Naive B cell (primary cell): ENCODE measurements at places on chromosomes 16 and 17. TPM values are rescaled to one million over a fixed set of nuclear protein-coding genes. Genes with fewer than 3 reads are reported as not detected.

The CRAMP1 gene
- polyA plus RNA-seq, result 6.0 TPM

The KRT35 gene
- polyA plus RNA-seq, result not detected

The KRTAP9-4 gene
- not detected for polyA plus RNA-seq

The TMEM106A gene
- 12.8 TPM for polyA plus RNA-seq

The ATMIN gene
- 35.6 TPM for polyA plus RNA-seq

The SCRN2 gene
- 20.0 TPM for polyA plus RNA-seq

The MYH13 gene
- not detected for polyA plus RNA-seq

The MYADML2 gene
- not detected for polyA plus RNA-seq

The DNASE1L2 gene
- not detected for polyA plus RNA-seq

- no peak for DNase-seq
These were observed 20.1 kb downstream of the AP1G1 start for GRCh38 chr16:71788578-71788977.

GRCh38 chr17:33967608-33968349 lies 287.3 kb upstream of the CCL2 start:
- no peak for DNase-seq

GRCh38 chr17:67629971-67630320 lies 87.8 kb upstream of the NOL11 start:
- DNase-seq, result no peak

GRCh38 chr16:35552763-35553162 lies 2093.4 kb downstream of the TP53TG3F start:
- no peak for DNase-seq

DNA sequence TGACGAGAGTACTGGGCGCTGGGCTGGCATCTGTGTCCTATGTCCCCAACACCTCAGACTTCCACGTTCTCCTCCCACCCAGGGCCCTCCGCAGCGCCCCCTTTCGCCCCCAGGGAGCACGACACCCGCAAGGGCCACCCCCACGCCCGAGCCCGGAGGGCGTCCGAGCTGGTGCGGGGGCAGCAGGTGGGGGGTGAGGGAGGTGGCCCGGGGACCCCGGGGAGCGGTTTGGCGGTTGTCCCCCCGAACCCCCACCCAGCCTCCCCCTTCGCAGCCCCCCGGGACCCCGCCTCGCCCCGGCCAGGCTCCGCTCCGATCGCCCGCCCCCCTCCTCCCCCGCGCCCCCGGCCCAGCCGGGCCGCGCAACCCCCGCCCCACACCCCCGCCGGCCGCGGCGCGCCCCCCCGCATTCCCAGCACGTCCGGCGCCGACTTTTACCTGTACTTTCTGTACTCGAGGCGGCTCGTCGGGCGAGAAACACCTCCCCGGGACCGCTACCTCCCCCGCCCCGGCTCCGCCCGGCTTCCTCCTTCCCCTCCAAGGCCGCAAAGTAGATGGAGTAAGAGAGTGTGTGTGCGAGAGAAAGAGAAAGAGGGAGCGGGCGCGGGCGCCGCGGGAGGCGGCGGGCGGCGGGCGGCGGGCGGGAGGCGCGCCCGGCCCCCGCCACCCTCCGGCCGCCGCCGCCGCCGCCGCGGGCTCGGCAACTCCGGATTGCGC lies 901 bp downstream of the CDYL2 start:
- DNase-seq, result no peak

GRCh38 chr16:53304334-53304733 lies 129.9 kb upstream of the RBL2 start:
- DNase-seq, result no peak

- no peak for DNase-seq
These were observed 27.5 kb downstream of the NSMCE1 start for GRCh38 chr16:27240948-27241531.

DNA sequence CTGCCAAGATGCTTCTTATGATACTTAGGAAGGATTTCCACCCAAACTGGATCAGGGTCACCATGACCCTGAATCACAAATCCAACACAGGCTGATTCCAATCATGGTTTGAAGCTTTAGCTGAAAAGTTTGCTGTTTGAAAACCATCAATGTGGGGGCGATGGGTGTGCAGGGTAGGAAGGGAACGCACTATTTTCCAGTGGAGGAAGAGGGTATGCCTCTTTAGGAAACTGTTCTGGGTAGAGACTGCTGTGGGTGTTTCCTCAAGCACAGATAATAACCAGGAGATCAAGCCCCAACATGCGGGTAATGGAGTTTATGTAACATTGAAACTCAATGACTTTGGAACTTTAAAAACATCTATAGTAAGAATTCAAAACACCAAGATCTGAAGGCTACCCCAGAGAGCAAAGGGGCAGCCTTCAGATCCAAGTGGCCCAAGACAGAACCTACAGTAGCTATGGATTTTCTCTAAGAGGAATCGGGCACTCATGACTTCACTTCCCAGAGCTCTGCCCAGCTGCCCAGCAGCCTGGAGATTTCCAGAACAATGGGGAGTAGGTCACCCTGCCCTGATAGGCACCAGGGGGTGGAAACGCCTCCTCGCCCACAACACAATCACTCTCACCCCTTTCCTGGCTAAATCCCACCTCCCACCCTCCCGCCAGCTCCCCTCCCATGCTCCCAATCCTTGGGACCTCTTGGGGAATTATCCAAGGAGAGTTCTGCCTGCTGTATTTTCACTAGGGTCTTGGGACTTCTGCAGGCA lies 22.8 kb downstream of the TRIM25 start:
- DNase-seq, result no peak

GRCh38 chr16:50731130-50731988 lies 10.5 kb upstream of the CYLD start:
- DNase-seq, result no peak

DNA sequence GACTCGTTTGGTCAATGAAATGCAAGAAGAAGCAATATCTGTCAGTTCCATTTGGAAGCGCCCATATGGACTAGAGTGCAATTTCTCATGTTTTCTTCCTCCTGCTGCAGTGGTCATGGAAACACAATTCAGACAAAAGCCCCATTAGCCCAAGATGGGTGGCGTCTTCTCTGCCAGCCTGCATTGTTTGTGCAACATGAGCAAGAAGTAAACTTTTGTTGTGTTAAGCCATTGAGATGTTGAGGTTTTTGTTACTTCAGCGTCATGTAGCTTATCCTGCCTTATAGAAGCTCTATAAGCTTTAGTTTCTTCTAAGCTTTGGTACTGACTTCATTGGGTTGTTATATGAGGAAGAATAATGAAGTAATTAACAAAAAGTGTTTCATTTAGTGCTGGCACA lies 137.4 kb downstream of the NPIPB5 start:
- no peak for DNase-seq

- no peak for DNase-seq
These were observed at the start of gene KRTAP29-1 for GRCh38 chr17:41301916-41302901. Gene KRTAP29-1 (minus strand): TSS chr17:41302851. CDS start chr17:41302851, 0 bp downstream.

GRCh38 chr17:75983501-75984181 lies 4.6 kb downstream of the TEN1 start:
- DNase-seq, result no peak

DNA sequence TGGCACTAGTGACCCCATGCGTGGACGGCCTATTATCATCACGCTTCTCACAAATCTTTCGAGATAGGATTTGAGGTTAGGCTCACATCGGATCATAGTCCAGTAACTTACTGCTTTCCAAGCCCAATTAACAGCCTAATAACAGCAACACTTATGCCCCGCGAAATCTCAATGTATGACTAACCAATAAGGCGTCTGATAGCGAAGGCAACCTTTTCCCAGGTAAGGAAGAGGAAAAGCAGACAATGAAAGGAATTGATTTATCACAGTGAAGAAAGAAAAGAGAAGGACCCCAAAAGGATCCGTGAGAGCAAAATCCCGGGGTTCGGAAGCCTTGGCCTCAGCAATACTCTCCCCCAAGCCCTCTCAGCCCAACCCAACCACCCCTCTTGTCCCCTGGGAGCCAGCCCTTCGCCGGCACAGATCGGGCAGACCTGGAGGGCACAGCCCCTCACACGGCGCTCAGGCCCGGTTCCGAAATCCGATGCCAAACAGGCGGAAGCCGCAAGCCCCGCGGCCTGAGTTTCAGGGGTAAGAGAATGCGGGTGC lies 534 bp downstream of the GPATCH8 start:
- DNase-seq, result no peak

GRCh38 chr17:82440469-82440981 lies 10.0 kb downstream of the CYBC1 start:
- DNase-seq, result peak; percentile 31

DNA sequence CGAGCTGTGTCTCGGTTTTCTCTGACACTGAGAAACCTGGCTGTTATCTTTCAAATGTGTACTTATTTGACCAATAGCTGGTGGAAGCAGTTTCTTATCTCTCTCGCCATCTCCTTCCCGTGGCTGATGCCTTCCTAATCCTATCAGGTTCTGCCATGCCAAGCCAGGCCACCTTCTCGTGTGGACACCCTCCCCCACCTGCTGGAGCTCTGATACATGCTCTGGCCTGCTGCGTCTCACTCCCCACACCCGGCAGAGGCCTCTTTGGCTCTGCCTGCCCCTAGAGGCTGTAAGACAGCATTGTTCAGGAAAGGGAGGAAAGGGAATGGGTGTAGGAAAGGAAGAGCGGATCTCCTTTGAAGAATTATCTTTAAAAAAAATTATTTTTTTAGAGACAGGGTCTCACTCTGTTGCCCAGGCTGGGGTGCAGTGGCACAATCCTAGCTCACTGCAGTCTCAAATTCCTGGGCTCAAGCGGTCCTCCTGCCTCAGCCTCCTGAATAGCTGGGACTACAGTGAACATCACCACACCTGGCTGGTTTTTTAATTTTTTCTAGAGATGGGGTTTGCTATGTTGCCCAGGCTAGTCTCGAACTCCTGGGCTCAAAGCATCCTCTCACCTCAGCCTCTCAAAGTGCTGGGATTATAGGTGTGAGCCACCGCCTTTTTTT lies 7.5 kb upstream of the ARMC5 start:
- no peak for DNase-seq

- DNase-seq, result no peak
These were observed 10.9 kb upstream of the CXCL16 start for GRCh38 chr17:4750606-4751005.

- no peak for DNase-seq
These were observed 39.7 kb downstream of the CACNG4 start for GRCh38 chr17:67004181-67004580.

GRCh38 chr16:22091721-22092120 lies 620 bp upstream of the VWA3A start:
- DNase-seq, result no peak

DNA sequence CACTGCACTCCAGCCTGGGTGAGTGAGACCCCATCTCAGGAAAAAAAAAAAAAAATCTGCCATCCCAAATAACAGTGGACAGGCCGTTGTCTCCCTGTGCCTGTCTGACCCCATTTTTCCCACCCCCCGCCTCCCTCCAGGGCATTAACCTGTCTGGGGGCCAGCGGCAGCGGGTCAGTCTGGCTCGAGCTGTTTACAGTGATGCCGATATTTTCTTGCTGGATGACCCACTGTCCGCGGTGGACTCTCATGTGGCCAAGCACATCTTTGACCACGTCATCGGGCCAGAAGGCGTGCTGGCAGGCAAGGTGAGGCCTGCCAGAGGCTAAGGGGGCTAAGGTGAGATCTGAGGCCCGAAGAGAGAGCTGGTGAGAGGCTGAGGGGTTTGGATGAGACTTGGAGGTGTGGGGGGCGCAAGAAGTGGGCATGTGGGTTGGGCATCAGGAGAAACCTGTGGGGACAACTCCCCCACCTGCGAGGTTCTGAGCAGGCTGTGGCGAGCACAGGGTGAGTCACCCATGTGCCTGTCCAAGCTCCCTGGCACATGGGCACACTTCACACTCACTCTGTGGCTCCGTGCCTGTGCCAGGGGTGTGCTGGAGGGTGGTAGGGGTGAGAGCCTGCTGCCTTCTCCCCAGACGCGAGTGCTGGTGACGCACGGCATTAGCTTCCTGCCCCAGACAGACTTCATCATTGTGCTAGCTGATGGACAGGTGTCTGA lies 34.7 kb downstream of the ANKRD40 start:
- DNase-seq, result no peak

DNA sequence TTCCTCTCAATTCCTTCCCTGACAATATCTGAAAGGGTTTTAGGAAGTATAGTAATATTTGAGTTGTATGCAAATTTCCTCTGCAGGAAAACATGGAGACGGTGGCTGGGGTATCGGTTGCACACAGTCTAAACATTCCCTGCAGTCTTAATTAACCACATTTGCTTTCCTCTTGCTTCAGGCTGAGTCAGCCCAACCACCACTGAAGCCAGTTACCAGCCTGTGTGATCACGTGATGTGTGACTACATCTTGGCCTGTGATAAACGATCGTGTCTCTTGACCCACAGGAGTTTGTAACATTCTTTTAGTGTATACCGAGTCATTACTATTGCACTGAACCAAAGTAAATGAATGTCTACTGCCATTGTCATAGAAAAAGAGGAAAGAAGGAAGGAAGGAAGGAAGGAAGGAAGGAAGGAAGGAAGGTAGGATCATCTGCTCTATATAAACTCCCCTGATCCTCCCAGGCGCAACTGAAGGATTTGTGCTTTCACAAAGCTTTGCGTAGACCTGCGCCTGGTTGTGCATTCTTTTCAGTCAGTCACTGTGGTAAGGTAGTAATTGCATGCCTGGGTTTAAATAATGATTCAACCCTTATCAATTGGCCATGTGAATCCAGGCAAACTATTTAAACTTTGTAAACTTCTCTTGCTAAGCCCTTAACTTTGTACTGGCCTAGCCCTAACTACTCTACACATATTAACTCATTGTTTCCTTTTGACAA lies 280.6 kb upstream of the SALL1 start:
- DNase-seq, result no peak

DNA sequence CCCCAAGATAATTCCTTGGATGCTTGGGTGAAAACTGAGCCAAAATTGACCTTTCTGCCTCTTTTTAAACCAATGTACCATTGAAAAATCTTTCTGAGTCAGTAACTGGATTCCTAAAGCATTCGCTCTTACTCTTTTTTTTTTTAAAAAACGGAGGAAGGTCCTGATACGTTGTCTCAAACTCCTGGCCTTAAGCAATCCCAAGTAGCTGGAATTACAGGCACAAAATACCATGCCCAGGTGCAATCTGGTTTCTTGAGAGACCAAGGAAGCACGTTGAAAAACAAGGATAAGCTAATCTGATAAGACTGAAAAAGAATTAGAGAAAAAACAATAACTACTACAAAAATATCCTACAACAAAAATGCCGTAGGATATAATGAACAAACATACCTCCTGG lies 136.5 kb downstream of the SSH2 start:
- DNase-seq, result no peak

DNA sequence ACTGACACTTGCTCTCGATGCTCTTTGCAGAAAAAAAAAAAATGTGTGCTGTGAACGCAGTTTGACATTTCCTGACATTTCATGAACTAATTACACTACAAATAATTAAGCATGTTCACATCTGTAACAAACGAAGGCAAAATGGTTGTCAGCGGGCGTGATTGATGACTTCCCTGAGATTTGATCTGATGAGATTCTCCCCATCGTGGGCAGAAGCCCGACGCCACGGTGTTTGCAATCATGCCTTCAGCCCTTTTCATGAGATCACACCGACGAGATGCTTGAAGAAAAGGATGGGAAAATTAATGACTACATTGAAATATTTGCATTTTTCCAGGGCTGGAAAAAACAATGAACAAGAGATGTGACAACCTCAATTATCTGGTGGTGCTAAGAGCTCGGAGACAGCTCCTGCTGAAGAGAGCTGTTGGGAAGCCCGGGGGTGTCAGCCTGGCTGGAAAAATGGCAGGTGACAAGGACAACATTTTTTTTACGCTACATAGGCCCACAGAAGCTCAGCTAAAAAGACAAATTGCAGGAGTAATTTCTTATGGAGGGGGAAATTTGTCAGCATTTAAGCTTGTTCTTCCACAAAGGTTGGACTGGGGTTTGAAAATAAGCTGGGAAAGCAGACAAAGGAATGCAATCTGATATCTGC lies 259.4 kb upstream of the IRX3 start:
- DNase-seq, result no peak
